Muscle of leg (tissue), 16 donors: ENCODE measurements at places on chromosomes 13 and 19.

DNA sequence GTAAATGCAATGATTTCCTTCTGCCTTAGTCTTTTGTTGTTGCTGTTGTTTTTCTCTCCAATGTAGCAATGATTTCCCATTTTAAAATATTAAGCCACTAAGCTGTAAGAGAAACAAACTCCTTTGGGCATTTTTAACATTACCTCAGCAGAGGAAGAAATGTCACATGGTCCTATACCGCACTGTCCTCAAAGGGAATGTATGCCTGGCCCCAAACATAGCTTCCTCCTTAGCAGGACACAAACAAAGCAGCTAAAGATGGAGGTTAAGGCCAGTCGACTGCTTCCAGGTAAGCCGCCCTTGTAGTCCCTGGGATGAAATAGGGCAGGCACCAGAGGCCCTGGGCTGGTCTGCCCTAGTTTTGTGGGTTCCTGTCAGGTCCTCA is 249.0 kb downstream of the TSHZ3 start:
- peak; percentile 62 for DNase-seq

DNA sequence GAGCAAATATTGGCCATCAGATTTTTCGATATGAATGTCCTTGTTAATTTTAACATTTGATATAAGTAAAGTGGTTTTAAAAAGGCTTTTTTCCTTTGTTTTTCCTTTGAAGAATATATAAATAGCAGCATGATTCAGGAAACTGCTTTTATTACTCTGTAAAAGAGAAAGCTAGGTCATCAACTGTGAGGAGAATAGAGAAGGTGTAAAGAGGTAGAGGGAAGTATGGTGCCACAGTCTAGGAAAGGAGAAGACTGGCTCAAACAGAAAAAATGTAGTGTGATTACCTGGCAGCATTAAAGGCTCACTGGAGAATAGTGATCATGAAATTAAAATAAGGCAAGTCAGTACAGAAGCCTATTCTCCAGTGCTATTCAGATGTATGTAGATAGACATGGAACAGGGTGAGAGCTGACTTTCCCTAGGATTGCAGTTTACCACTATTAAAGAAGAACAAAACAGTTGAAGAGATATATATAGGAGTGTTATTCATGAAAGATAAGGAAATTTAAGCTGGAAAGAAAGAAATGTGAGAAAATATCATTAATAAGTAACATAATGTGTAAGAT is 1115.9 kb upstream of the PCDH9 start:
- no peak for DNase-seq

- DNase-seq: no peak
These were observed 29.7 kb upstream of the ENOX1 start for GRCh38 chr13:43816401-43816889.

- peak; percentile 29 for DNase-seq
These were observed 3.7 kb downstream of the FGF9 start for GRCh38 chr13:21674490-21675009.

- no peak for DNase-seq
These were observed 238.1 kb downstream of the LACC1 start for GRCh38 chr13:44117816-44118215.
